Fibroblast of skin of left quadriceps (primary cell): ENCODE measurements at places on chromosomes 5 and 9.

GRCh38 chr5:143843461-143843860, 31.5 kb downstream of the HMHB1 start:
- no peak for DNase-seq

DNA sequence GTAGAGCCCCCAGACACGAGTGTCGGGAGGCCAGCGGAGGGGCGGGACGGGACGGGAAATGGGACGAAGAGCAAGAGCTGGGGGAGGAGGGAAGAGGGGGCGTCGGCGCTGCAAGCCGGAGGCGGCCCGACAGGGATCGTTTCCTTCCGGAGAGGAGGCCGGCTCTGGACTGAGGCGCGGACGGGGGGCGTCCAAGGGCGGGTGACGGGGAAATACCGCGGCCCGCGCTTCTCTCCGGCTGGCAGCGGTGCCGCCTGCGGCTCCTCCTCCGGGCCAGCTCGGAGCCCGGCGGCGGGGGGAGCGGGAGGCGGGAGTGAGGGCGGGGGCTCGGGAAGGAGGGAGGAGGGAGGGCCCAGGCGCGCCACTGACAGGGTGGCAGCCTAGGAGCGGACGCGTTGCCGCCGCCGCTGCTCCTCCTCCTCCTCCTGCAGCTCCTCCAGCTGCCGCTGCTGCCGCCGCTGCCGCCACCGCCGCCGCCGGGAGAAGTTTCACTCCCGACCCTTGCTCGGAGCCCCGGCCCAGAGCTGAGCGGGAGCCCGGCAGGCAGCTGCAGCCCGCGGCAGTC, at the start of gene CHSY3:
TSS of gene CHSY3 (plus strand) at position 364 of the 565 bp plus-strand sequence.
- DNase-seq = peak; percentile 64

GRCh38 chr9:110832926-110833325, 164.3 kb downstream of the MUSK start:
- peak; percentile 49 for DNase-seq

DNA sequence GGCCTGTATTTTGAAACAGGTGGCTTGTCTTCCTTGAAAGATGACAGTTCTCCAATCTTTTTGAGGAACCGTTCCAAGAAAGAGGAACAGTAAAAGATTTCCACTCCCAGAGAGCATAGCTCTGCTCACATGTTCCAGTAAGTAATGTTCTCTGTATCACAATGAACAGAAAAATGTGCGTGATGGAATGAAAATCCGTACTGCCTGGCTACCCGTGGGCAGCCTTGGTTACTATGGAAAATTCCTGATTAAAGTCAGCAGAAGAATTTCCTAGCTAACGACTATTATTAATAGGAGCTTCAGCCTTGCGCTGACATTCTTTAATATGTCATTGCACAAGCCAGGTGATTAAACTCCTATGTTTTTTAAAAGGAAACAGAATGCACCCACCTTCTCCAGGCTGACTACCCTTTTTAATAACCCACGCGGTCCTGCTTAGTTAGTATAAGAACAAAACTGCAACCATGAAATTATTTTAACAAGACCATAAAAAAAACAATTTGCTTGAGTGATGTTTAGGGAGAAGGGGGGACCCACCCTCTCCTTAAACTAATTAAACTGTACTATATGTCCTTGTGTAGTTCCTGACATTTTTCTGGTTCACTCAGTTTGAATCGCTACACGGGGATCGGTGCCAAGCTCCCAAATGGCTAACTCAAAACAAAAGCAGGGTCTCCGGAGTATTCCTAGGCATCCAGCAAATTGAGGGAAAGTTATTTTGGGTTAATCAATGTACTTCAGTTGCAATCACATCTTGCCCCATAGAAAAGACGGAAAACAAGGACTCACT, 54.8 kb upstream of the CPEB4 start:
- no peak for DNase-seq

- DNase-seq = no peak
These were observed 2.0 kb downstream of the TENT4A start for GRCh38 chr5:6715271-6715670.
